Type B pancreatic cell (in vitro differentiated cells): ENCODE measurements at places on chromosomes 12 and 14. TPM values are rescaled to one million over a fixed set of nuclear protein-coding genes. Genes with fewer than 3 reads are reported as not detected.

DNA sequence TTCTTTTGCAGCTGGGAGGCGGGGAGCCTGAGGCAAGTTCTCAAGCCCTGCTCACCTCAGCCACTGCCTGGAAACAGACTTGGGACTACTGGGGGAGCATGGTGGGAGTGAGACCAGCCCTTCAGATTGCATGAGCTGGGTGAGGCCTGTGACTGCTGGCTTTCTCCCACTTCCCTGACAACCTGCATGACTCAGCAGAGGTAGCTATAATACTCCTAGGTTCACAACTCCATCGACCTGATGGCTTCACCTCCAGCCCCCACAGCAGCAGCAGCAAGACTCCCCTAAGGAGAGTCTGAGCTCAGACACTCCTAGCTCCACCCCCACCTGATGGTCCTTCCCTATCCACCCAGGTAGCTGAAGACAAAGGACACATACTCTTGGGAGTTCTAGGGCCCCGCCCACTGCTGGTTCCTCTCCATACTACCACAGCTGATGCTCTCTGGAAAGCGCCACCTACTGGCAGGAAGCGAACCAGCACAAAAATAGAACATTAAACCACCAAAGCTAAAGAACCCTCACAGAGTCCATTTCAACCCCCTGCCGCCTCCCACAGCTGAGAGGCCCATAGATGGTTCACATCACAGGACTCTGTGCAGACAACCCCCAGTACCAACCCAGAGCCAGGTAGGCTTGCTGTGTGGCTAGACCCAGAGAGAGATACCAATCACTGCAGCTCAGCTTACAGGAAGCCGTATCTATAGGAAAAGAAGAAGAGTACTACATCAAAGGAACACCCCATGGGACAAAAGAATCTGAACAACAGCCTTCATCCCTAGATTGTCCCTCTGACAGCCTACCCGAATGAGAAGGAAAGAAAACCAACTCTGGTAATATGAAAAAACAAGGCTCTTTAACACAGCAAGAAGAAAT lies 68.7 kb downstream of the RPAP3 start:
- H3K27ac ChIP-seq, result peak overlapping the region; percentile 24
- no peaks in the 10 kb centered on the region for H3K27me3 ChIP-seq
- no peak overlapping the region for H3K4me3 ChIP-seq
- DNase-seq, result no peak

DNA sequence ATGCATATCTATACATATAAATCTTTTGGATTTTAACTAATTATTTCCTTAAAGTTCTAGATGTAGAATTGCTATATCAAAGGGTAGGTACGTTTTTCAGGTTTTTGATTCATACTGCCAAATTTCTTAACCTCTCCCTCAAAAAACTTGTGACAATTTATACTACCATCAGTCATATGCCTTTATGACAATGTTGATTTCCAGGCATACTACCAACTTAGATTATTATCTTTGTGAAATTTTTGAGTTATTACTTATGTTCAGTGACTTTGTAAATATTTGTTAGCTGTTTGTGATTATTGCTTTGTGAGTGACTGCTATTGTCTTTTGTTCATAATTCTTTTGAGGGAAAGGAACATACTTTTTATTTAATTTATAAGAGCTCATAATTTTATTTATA lies 107.0 kb downstream of the SLC38A6 start:
- H3K27me3 ChIP-seq, result no peaks in the 10 kb centered on the region
- H3K27ac ChIP-seq, result no peak overlapping the region
- DNase-seq, result no peak
- peaks cover 6% of the 10 kb centered on the region for H3K36me3 ChIP-seq

GRCh38 chr12:3019005-3019680 lies 58.0 kb upstream of the TSPAN9 start:
- peaks cover 16% of the 10 kb centered on the region for H3K36me3 ChIP-seq
- H3K4me3 ChIP-seq, result no peak overlapping the region
- DNase-seq, result no peak
- H3K27me3 ChIP-seq, result no peaks in the 10 kb centered on the region
- H3K27ac ChIP-seq, result no peak overlapping the region

GRCh38 chr12:29858270-29858786 lies 74.6 kb upstream of the TMTC1 start:
- H3K27me3 ChIP-seq, result no peaks in the 10 kb centered on the region
- H3K4me3 ChIP-seq, result no peak overlapping the region
- no peak for DNase-seq
- no peaks in the 10 kb centered on the region for H3K4me1 ChIP-seq
- H3K36me3 ChIP-seq, result no peaks in the 10 kb centered on the region

- no peak overlapping the region for H3K27ac ChIP-seq
- H3K4me1 ChIP-seq, result peaks cover 40% of the 10 kb centered on the region
- DNase-seq, result no peak
- no peaks in the 10 kb centered on the region for H3K27me3 ChIP-seq
- peaks cover 14% of the 10 kb centered on the region for H3K36me3 ChIP-seq
These were observed 115.2 kb downstream of the PRICKLE1 start for GRCh38 chr12:42474391-42474790.

GRCh38 chr14:31297701-31298344 lies 90.2 kb upstream of the HECTD1 start:
- H3K27me3 ChIP-seq, result no peaks in the 10 kb centered on the region
- peaks cover 9% of the 10 kb centered on the region for H3K36me3 ChIP-seq
- no peak overlapping the region for H3K27ac ChIP-seq
- DNase-seq, result no peak
- H3K4me3 ChIP-seq, result no peak overlapping the region

DNA sequence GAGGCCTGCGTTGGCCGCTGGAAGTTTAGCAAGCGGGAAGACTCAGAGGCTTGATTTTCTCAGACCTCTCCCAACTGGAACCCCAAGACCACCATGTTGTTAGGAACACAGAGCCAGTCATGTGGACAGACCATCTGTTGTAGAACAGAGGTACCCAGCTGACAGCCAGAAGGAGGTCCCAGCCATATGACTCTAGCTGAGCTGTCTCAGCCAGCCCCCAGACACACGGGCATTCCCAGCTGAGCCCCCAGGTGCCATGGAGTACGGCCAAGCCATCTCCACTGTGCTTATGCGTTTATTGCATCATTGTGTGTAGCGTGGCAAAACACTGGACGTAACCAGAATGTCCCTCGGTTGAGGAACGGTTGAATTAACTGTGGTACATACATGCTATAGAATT lies 421.9 kb downstream of the TMEM132D start:
- H3K4me3 ChIP-seq, result no peak overlapping the region
- no peaks in the 10 kb centered on the region for H3K4me1 ChIP-seq
- no peaks in the 10 kb centered on the region for H3K36me3 ChIP-seq
- DNase-seq, result no peak
- H3K27ac ChIP-seq, result no peak overlapping the region

GRCh38 chr14:95505030-95505589 lies 11.3 kb downstream of the SYNE3 start:
- H3K4me1 ChIP-seq, result peaks cover 15% of the 10 kb centered on the region
- H3K27me3 ChIP-seq, result peaks cover 23% of the 10 kb centered on the region
- H3K4me3 ChIP-seq, result no peak overlapping the region
- DNase-seq, result no peak

DNA sequence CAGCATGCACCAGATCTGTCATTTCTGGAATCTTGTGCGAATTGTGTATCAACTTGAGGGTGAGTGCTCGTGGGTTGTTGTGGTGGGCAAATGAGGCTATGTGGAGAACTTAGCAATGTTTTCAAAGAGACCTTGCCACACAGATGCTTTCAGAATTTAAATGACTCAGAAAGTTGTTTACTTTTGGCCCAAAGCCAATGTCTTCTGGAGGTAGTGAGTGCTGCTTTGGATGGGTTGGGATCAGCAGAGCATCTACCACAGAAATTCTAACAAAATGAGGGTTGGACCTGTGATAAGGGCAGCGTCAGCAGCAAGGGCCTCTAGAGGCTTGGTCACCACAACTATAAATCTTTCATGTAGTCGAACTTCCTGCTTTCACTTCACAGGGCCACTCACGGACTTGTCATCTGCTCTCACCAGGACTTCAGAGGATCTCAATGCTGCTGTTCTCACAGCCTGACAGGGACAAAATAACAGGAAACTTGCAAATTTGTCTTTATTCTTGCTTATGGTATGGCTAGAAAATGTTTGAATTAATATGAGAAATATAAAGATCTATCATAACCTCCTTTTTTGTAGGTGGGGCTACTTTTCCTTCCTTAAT lies 111.4 kb downstream of the DACT1 start:
- DNase-seq, result no peak
- H3K4me3 ChIP-seq, result no peak overlapping the region
- no peaks in the 10 kb centered on the region for H3K36me3 ChIP-seq
- peak overlapping the region; percentile 54 for H3K27ac ChIP-seq
- H3K4me1 ChIP-seq, result peaks cover 43% of the 10 kb centered on the region
- no peaks in the 10 kb centered on the region for H3K27me3 ChIP-seq

DNA sequence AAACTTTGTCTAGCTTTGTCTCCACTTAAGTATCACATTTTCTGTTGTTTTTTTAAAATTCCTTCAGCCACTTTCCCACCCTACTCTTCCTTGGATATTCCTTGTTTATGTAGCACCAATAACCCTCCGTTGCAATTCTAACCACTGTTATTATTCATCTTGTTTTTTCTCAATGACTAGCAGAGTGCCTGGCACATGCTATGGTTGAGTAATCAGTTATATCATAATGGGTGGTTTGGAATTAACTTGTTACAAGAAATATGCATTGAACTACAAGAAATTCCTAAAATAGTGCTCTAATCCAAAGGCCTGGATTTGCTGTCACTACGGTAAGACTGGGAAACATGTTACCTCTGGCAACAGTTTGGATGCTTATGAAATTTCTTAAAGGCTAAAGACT lies 756.6 kb downstream of the NOVA1 start:
- H3K4me3 ChIP-seq, result no peak overlapping the region
- DNase-seq, result no peak
- H3K27ac ChIP-seq, result no peak overlapping the region
- H3K36me3 ChIP-seq, result no peaks in the 10 kb centered on the region
- H3K27me3 ChIP-seq, result no peaks in the 10 kb centered on the region

SOX5 gene
- total RNA-seq, result 28.9 and 32.8 TPM in 2 replicates

EFS gene
- 41.0 and 59.3 TPM in 2 replicates for total RNA-seq

KLHL28 gene
- 14.5 and 16.2 TPM in 2 replicates for total RNA-seq

VASH1 gene
- total RNA-seq, result 4.3 and 28.8 TPM in 2 replicates

ACOT6 gene
- not detected in 2 replicates for total RNA-seq
